Activated T-helper 1 cell treated with Interleukin-2 at 50 U/mL for 16 hours (primary cell): ENCODE measurements at places on chromosomes 2 and 18.

GRCh38 chr2:190486037-190486623 is 48.4 kb downstream of the NEMP2 start:
- no peak for DNase-seq

GRCh38 chr2:20186078-20186854 is 38.7 kb downstream of the SDC1 start:
- no peak for DNase-seq

- no peak for DNase-seq
Measured at GRCh38 chr2:209582281-209582680, 158.4 kb downstream of the MAP2 start.

- no peak for DNase-seq
Measured at GRCh38 chr2:190635781-190636180, 13.1 kb upstream of the NAB1 start.

DNA sequence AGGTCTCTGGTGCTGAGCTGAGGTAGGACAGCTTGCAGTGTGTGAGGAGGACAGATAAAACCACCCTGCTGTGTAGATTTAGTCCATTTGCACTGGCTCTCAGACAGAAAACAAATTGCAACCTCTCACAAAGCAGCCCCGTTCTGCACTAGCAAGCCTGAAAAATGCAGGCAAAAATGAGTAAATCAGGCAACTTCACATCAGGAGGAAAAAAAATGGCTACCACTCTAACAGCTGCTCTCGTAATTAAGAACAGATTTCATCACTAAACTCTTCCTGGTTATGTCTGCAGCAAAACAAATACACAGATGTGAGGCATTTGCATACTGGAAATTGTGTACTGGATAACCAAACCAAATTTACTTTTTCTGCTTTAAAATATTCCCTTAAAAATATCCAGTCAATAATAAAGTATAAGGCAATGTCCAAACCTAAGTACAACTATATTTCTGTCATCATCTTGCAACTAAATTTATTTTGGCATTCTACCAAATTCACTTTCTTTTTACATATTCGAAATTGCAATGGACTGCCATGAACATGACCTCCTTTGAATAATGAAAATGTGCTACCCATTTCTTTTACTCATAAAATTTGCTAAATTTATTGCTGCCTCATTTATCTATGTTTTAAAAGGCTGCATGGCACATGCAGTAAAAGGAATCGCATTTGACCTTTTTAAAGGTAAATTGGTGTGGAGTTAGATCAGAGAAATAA is 157.4 kb downstream of the AFF3 start:
- DNase-seq, result no peak

DNA sequence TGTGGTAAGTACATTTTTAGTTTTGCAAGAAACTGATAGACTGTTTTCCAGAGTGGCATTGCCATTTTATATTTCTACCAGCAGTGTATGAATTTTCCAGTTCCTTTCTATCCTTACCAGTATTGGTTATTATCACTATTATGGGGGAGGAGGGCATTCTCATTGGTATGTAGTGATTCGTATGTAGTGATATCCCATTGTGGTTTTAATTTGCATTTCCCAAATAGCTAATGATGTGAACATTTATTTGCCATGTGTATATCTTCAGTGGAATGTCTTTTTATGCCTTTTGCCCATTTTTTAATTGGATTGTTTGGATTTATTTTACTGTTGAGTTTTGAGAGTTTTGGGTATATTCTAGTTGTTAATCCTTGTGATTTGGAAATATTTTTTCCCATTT is 16.9 kb downstream of the EIF5B start:
- DNase-seq, result no peak

- no peak for DNase-seq
Measured at GRCh38 chr2:64914735-64915509, 74.3 kb upstream of the SLC1A4 start.

- no peak for DNase-seq
Measured at GRCh38 chr2:7672027-7672684, 754.9 kb downstream of the RNF144A start.

- no peak for DNase-seq
Measured at GRCh38 chr2:164771897-164772296, 69.7 kb downstream of the COBLL1 start.

- no peak for DNase-seq
Measured at GRCh38 chr2:236627193-236627592, 57.6 kb downstream of the ACKR3 start.

- DNase-seq, result no peak
Measured at GRCh38 chr2:178498137-178498536, 17.9 kb downstream of the PLEKHA3 start.

GRCh38 chr2:27871802-27872201 is 18.4 kb downstream of the RBKS start:
- no peak for DNase-seq

DNA sequence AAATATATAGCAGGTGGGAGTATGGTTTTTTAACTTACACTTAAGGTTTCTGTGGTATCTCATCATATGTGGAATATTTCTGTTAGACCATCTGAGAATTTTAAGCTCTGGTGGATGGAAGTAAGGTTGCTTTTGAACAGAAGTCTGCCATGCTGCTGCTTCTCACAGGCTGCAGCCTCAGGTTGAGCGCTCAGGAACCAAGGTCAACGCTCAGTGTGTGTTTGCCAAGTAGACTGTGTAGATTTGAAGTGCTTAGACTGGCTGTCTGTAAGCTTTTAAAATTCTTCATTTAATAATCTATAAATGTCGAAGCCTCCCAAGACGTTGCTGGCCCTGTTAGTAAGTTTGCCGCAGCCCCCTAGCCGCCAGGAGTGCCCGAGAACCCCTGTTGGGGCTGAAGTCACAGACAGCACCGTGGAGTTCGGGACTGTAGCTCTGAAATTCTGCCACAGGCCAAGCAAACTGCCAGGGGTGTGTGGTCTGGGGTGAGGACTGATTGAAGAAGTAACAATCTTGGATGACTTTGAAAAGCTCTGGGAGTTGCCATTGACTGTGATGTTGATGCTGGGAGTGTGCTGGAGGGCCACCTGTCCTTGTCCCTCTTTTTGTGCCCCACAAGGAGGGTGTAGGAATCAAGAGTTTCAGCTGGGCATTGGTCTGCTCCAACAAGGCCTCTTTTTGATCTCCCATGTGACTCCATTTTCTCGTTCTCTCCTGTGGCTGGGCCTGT is 26.9 kb downstream of the INPP4A start:
- DNase-seq, result no peak

- no peak for DNase-seq
Measured at GRCh38 chr2:53424902-53425301, 342.7 kb upstream of the CHAC2 start.

- no peak for DNase-seq
Measured at GRCh38 chr2:18836436-18836835, 247.1 kb upstream of the NT5C1B start.

DNA sequence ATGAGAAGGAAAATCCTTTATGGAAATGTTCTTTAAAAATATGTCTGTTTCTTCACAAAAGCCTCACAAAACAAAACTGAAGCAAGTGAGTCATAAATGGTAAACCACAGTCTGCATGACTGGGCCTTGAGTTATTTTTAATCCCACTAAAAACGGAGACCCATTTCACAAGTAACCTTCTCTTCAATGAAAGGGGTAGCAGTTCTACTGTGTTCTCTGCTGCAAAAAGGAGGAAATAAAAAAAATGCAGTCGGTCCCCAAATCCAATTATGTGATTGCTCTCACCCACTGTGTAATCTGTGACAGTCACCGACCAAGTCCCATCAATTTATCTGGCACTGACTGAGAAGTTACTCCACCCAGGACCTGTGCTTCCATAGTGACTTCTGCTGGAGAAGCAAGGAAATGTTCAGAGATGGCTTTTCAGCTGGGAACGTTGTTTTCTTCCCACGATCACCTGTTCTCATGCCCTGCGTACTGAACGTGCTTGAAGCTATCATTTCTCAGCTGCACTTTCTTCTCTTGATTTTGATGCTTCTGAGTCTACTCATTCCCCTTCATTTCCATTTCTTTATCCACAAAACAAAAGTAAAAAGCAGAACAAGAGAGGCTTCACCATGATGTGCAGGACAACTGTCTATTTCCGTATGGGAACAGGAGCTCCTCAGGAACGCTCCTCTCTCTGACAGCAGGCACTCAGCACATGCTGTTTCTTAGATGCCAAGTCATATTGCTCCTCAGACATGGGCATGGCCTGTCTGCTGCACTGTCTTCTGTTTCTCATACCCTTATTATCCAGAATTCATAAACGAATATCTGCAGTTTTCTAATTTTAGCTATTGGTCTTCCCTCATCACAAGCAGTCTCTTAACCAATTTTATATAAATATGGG is 80.0 kb upstream of the TMEM200C start:
- no peak for DNase-seq

DNA sequence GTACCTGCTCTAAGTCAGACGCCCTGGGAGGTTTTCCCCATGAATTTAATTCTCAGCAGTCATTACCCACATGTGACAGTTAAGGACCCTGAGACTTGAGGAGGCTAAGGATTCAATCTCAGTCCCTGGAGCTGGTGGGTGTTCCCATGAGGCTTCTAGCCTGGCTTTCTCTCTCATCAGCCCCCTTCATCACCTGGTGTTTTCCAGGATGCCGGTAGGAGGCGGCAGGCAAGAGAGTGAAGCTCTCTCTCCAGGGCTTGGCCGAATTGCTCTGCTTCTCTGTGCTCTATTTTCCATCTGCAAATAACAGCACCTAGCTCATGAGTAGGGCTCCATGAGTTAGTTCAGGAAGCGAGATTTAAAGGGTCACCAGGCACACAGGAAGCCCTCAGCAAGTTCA is 241.9 kb downstream of the PTPRM start:
- no peak for DNase-seq

- DNase-seq, result no peak
Measured at GRCh38 chr18:23812546-23813440, 123.5 kb downstream of the LAMA3 start.

DNA sequence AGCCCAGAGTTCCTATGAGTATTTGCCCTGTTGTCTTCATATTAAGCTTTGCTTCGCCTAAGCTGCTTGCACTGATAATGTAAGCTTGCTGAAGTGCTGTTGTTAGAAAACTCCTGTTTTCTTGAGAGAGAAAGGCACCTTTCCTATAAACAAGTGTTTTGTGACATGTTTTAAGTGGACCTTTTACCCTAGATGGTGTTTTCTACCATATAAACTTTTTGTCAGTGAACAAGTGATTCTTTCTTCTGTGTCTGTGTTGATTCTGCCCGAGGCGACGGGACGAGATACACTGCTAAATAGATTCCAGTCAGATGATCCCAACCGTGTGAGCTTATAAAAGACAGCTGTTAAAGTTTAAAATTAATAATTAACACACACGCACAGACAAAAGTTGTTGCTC is 24.1 kb downstream of the CABLES1 start:
- no peak for DNase-seq

- no peak for DNase-seq
Measured at GRCh38 chr2:156864325-156864724, 393.2 kb upstream of the GALNT5 start.

DNA sequence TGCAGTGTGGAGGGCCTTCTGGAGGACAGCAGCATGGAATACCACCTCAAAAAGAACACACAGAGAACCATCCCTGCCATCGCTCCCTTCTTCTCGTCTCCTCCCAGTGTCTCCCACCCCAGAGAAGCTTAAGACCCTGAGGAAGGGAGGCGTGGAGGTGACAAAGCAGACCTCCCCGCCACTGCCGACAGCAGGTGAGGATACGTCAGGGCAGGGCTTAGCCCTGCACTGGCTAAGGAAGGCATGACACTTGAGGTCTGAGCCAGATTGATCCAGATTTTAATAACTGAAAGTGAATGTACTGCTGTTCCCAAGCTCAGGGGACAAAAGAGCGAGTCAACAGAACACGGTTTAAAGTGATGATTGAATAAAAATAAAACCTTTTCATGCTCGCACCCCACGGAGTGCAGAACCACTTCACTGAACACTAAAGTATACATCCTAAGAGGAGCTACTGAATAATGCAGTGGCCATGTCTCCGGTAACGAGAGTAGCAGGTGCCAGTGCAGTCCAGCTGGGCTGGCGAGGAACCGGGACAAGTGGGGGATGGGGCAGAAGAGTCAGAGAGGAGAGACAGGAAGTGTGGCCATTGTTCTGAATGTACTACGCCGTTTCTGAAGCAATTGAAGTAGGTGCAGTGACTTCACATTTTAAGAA is 391.0 kb downstream of the CDH2 start:
- DNase-seq, result no peak

- no peak for DNase-seq
Measured at GRCh38 chr2:59389240-59389639, 1148.1 kb upstream of the FANCL start.

DNA sequence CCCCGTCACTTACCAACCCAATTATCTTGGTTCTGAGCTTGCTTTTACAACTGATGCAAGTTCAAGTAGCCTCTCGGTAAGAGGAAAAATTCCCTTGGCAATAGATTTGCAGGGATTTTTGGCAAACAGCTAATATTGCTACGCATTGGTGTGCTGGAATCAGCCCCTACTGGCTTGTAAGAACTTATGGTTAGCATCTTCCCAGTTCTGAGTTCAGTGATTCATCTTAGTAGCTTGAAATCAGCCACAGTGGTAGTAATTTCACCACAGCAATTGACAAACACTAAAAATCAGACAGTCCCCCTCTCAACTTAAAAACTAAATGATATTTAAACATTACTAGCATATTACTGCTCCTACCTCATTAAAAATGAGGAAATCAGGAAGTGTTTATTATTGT is 5.9 kb upstream of the RAX start:
- no peak for DNase-seq

GRCh38 chr2:241415196-241415595 is 59.1 kb downstream of the FARP2 start:
- DNase-seq, result no peak

- no peak for DNase-seq
Measured at GRCh38 chr18:66646609-66647008, 42.7 kb upstream of the CDH19 start.

- no peak for DNase-seq
Measured at GRCh38 chr2:205570648-205571047, 111.7 kb upstream of the NRP2 start.

DNA sequence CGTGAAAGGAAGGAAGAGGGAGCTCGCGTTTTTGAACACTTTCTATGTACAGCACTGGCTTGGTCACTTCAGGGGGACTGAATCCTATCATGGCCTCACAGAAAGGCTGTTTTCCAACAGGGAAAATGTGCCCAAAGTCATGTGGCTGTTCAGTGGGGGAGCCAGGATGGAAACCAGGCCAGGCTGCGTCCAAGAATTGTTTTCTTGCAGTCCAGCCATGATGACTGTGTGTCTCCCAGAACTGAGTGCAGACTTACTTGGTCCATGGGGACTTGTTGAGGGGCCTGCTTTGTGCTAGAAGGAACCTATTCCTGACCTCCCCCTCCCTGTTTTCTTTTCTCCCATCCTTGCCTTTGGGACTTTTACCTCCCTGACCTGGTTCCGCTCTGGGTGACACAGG is 46.9 kb downstream of the EMILIN2 start:
- no peak for DNase-seq

GRCh38 chr2:174486563-174487107 is at the start of gene GPR155:
Gene GPR155, minus strand, starts transcription at chr2:174487029. Its CDS starts 5,073 bp downstream, at chr2:174481956.
- DNase-seq, result peak; percentile 28

GRCh38 chr18:62044490-62045000 is 142.3 kb downstream of the PIGN start:
- no peak for DNase-seq

GRCh38 chr2:173191601-173192000 is 116.0 kb downstream of the MAP3K20 start:
- no peak for DNase-seq
